ENCODE measurements at places on chromosomes 5 and 9. TPM values are rescaled to one million over a fixed set of nuclear protein-coding genes. Genes with fewer than 3 reads are reported as not detected.

The GMCL2 gene
- total RNA-seq, result not detected

The PCDHGA9 gene
- not detected for total RNA-seq

The FOXD4 gene
- 0.18 TPM for total RNA-seq

The SLC22A4 gene
- total RNA-seq, result 0.62 TPM

The NUTM2G gene
- not detected for total RNA-seq

The PCDHGA7 gene
- 0.31 TPM for total RNA-seq

The MYO10 gene
- total RNA-seq, result 14.8 TPM
